ENCODE measurements at places on chromosomes 3 and 15.

- no peak for DNase-seq
Measured at GRCh38 chr3:72353236-72354128, 494.8 kb downstream of the SHQ1 start.

GRCh38 chr15:39404767-39405181, 176.1 kb upstream of the THBS1 start:
- DNase-seq: no peak

GRCh38 chr3:13574798-13575451, 26.0 kb downstream of the FBLN2 start:
- DNase-seq: no peak

DNA sequence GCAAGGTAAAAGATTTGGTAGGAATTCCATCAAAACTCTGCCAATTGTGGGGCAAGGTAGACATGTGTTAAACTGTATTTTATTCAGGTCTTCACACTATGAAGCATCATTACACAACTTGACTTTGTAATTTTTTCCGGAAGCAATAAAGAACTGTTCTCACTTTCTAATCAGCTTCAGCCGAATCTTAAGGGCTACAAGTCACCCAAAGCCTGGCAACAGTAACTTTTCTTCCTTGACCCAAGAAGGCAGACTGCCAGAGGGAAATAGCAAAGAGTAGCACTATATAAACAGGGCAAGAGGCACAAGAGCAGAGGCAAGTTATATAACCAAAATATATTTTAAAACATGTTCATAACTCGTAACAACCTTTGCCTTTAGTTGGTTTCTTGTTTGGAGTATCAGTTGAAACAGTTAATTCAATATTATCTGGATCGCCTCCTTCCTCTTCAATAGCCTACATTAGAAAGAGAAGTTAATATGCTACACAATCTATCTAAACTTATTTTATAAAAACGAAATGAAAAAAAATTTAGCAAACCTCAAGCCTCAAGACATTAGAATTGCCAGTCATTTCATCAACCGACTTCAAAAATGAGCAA, 1.4 kb downstream of the SLTM start:
- DNase-seq: no peak

DNA sequence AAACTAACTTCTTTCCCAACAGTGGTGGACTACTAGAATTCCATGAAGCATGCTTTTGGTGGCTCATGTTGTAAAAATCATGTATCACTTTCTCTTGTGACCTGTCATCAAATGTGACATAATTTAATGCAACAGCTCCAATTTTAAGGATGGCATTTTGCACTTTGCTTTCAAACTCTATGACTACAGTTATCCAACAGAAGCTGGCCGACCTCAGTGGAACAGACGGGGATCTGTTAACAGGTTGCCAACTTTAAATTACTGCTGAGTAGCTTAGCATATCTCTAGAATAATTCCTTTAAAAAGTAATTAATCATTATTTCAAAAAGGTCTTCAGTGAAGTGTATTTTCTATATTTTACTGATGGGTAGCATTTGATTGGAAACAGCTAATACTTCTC, 907.4 kb downstream of the FHIT start:
- no peak for DNase-seq

- no peak for DNase-seq
Measured at GRCh38 chr3:65342084-65342683, 654.4 kb upstream of the ADAMTS9 start.

GRCh38 chr3:119918992-119919933, 137.4 kb downstream of the NR1I2 start:
- no peak for DNase-seq

DNA sequence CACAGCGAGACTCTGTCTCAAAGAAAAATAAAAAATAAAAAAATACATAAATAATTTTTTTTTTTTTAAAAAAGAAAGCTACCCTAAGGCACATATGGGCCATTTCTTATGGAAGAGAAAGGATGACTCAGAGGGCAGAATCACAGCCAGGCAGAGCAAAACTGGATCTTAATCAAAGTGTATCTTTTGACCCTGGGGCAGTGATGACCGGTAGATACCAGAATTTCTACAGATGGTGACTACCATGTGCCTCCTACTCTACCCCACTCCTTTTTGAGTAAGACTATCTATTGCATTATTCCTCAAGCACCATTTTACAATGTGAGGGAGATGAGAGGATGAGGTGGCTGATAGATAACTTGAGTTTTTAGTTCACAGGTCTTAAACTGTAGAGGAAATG, 26.0 kb downstream of the TARS3 start:
- no peak for DNase-seq

GRCh38 chr3:192957441-192958021, 39.9 kb upstream of the MB21D2 start:
- no peak for DNase-seq

GRCh38 chr3:179560791-179561190, 1.9 kb upstream of the ACTL6A start:
- no peak for DNase-seq

GRCh38 chr3:197468167-197468566, 87.6 kb downstream of the BDH1 start:
- DNase-seq: no peak

- DNase-seq: no peak
Measured at GRCh38 chr3:146157325-146158060, 3.5 kb downstream of the PLOD2 start.

GRCh38 chr3:8110966-8111798, 390.4 kb upstream of the LMCD1 start:
- DNase-seq: peak; percentile 46

DNA sequence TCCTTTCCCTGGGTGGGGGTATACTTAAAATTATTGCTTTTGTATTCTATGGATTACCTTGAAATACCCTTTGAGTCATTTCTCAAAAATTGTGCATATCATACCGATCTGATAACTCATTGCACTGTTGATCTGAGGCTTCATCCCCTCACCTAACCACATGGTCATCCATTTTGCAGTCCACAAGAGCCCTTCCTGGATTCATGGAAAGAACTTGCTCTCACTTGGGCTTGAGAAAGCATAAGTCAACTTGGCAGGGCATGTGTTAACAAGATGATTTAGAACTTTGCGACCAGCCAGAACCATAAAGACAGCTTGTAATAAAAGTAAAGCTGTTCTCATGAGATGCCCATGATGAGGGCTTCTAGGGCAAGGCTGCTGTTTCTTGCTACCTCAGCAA, 22.2 kb downstream of the MME start:
- DNase-seq: no peak
